ENCODE measurements at places on chromosomes 11 and 22.

DNA sequence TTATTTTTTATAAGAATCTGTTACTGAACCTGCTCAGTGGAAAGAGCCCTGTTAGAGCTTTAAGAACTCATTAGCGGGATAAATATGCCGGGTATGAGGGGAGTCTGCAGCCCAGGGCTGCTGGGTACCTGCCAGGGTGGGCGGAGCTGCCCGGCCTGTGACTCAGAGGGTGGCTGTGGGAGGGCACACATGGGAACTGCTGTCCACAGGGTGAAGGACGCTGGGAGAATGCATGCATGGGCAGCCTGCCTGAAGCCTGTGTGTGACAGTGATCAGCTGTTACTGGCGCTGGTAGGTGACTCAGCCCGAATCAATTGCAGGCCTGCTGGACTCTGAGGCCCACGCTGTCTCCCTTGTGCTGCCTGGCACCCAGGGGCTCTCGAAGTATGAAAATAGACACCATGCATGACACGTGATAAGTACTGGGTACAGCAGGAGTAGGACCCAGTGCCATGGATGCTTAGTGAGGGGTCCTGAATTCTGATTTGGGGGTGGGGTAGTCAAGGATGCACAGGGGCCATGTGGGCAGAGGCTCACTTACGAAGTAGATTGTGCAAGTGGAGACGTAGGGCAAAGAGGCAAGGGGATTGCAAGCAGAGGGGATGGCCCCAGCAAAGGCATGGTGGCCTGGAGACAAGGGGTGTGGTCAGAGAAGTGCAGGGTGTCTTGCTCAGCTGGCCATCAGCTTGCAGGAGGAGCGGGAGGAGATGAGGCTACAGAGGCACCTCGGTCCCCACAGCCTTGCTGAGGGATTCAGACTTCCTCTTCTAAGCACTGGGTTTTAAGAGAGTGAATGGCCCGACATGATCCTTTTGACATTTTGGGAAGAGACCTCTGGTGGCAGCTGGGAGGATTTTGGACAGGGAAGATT, 36.5 kb downstream of the GRIK4 start:
- DNase-seq: no peak

DNA sequence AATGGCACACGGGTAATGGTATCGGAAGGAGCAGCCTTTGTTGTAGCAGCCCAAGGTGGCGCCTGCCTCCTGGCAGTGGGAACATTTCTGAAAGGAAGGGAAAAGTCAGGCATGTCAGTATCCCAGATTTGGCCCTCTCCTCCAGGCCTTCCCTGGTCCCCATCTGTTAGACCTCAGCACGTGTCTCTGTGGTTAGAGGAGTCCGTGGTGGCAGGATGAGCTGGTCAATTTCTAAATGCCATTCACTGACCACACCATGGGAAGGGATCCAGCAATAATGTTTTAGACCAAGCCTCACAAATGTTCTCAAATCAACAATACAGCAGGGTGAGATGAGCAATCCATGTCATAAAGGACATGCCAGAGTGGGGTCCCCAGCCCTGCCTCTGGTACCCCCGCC, 49.0 kb upstream of the CYP2D6 start:
- no peak for DNase-seq

GRCh38 chr11:11491589-11491988, 130.2 kb downstream of the GALNT18 start:
- DNase-seq: no peak

GRCh38 chr22:29704528-29705285, 15.1 kb upstream of the CABP7 start:
- DNase-seq: no peak

DNA sequence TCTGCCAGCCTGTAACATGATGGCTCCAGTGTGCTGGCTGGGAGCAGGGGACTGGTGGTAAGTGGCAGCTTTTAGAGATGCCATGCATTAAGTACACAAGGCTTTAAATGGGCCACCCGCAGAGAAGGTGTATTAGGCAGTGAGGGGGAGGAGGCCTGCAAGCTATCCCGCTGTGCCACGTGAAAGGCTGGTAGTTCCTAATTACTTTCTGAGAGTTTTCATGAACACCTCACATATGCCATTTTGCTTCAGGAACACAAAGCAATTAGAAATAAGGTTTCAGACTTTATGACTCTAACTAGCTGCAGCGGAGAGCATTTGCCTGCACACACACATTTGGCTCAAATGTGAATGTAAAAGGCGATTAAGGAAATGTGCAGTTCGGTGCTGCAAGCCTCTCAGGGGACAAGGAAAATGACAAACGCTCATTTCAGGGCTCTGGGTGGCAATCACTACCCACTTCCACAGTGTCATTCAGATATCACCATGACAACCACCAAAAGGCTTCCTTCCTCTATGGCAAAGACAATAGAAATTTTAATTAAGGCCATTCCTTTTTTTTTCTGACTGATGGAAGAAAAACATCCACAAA, 116.6 kb downstream of the PLEKHA7 start:
- no peak for DNase-seq

DNA sequence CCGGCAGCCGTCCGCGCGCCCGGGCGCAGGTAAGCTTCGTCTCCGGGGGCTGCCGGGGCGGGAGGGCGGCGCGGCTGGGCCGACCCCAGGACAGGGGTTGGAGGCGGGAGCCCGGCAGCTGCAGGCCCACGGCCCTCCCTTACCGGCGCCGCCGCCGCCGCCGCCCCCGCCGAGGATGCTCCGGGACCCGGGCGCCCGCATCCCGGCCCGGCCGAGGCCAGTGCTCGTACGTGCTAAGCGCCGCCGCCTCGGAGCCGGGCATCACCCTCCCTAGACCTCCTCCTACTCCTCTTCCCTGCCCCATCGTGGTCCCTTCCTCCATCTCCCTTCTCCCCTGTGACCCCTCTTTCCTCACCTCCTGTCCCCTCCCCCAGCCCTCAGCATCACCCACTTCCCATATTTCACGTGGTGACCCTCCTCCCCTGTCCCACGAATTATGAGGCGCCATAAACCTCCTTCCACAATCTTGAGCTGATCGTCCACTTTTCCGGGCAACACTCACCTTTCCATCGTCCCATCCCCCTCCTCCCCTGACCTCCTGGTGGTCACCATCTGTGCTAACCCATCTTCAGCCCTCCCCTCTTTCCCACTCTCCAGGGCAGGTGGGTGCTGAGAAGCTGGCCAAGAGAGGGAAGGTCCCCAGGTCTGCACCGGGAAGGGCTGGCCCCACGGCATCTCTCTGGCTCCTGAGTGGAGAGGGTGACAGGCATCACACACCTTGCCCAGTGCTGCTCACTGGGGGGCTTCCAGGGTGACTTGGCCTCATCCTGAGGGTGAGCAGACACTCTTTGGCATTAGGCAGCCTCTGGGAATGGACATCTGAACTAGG, 612 bp downstream of the ASPHD2 start:
- DNase-seq: peak; percentile 56

GRCh38 chr22:27405672-27406388, 395.7 kb downstream of the MN1 start:
- DNase-seq: peak; percentile 76

DNA sequence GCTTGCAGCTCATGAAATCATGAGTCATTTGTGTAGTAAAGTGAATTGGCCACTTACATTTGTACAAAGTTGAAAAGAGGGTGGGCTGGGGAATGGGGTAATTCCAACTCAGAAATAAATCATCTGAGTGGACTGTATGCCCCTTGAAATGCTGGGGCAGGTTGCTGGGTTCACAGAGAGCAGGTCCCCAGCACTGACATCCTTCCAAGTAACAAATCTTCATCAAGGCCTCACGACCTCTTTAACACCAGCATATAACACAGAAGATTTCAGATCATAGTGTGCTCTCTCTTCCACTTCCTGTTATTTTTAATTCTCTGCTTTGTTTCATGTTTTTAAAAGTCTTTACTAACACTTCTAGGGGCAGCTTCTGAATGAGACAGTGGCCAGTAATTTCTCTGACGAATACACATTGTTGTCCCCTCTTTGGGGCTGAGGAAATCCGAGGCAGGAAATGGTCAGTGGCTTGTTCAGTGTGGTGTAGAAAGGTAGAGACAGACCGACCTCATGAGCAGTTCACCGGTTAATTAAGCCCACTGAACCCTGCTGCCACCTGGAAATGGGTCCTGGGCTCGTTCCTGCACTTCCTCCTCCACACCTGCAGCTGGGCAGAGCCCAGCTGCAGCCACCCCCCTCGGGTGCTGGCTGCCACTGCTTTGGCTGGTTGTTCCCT, 127.7 kb downstream of the MAML2 start:
- DNase-seq: no peak

- no peak for DNase-seq
Observed at GRCh38 chr11:114571712-114572111, 12.0 kb upstream of the NXPE1 start.

DNA sequence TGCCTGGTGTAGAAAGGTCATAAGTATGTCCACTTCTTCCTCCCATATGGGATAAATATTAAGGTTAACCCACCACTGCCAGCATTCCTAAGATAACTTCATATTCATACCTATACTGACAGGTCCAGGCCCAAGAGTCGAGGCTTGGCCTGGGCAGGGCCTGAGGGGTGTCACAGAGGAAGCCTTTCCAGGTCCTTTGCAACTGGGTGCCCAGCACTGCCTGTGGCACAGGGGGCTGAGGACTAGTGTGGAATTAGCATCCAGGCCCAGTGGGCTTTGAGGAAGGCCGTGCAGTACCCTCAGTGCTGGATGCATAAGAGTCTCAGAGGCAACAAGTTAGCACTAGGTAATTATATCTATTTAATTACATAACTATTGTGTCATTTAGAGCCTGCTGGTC, 65.4 kb downstream of the PKNOX2 start:
- DNase-seq: no peak

- DNase-seq: no peak
Observed at GRCh38 chr22:44245867-44246266, 65.1 kb downstream of the PARVG start.

- no peak for DNase-seq
Observed at GRCh38 chr11:120333801-120334200, 2.4 kb upstream of the ARHGEF12 start.

DNA sequence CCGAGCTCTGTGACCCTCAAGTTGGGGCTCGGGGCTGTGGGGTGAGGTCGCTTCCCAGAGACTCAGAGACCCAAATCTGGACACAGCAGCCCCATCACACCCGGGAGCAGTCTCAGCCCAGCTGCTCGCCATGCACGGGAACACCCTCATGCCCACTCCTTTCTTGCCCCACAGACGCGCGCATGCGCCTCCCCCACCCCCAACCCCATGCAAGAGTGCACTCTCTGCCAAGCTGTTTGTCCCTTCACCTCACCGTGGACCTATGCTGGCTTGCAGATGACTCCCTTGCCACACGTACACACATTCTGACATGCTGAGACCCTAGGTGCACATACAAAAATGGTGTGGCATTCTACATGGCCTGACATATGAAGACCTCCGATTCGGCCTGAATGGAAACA, 478 bp upstream of the CD248 start:
- no peak for DNase-seq

- DNase-seq: no peak
Observed at GRCh38 chr11:134866215-134866614, 454.2 kb upstream of the B3GAT1 start.

DNA sequence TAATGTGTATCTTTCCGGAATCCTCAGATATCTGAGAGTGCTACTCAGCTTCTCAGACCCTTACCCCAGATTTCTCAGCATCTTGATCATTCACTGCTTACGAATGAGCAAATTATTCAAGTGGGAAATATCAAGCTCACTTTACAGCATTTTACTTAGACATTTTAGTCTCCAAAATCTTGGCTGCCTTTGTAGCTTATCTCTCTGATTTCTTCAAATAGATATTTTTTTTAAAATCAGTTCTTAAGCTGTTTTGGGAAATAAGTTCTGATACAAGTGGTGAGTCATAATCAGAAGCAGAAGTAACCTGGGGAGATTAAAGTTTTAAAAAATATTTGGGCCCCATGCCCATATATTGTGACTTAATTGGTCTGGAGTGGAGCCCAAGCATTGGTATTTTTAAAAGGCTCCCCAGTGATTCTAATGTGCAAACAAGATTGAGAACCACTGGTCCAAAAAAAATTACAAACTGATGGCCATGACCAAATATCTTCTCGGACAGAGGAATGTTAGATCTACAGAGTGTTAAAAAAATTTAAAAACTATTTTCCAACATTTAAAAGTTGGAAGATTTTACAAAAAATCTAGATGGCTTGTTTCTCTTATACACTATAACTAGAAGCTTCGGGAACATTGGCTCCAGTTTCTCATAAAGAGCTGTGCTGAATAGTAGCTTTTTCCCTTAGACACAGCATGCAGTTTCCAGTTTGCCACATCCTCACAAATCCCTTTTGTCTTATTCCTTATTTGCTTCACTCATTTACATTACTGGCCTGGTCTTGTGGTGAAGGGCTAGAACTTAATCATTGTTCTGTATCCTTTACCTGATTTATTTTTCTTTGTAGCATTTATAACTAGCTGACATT, 87.8 kb upstream of the BMAL1 start:
- DNase-seq: no peak

- DNase-seq: no peak
Observed at GRCh38 chr22:49655168-49655812, 172.4 kb downstream of the BRD1 start.
